Smooth muscle cell of the umbilical artery (primary cell): ENCODE measurements at places on chromosomes 1 and 21. TPM values are rescaled to one million over a fixed set of nuclear protein-coding genes. Genes with fewer than 3 reads are reported as not detected.

LRRC8D gene
- total RNA-seq = 25.2 and 31.8 TPM in 2 replicates

CSDE1 gene
- total RNA-seq = 849 and 1,189 TPM in 2 replicates

TFAP2E gene
- under 0.01 and 0.42 TPM in 2 replicates for total RNA-seq

ZNF691 gene
- total RNA-seq = 8.6 and 9.2 TPM in 2 replicates

MANEAL gene
- 0.30 and 0.69 TPM in 2 replicates for total RNA-seq

UMODL1 gene
- total RNA-seq = not detected in 2 replicates

S100A14 gene
- total RNA-seq = not detected in 2 replicates

RBM11 gene
- total RNA-seq = 0.23 TPM in 1 of 2 replicates, not detected in the other

CHIA gene
- total RNA-seq = under 0.01 TPM in 1 of 2 replicates, not detected in the other

PATJ gene
- 2.7 and 3.1 TPM in 2 replicates for total RNA-seq

SLC9C2 gene
- total RNA-seq = 0.30 and 0.46 TPM in 2 replicates

ZFP69B gene
- 3.9 and 8.2 TPM in 2 replicates for total RNA-seq

TDRD5 gene
- not detected in 2 replicates for total RNA-seq

FNDC10 gene
- 2.1 and 2.6 TPM in 2 replicates for total RNA-seq

S100B gene
- total RNA-seq = not detected in 2 replicates

NES gene
- 5.0 and 21.8 TPM in 2 replicates for total RNA-seq

AMY2A gene
- not detected in 2 replicates for total RNA-seq

TESK2 gene
- 0.60 and 0.89 TPM in 2 replicates for total RNA-seq

RAD54L gene
- total RNA-seq = 0.89 and 3.6 TPM in 2 replicates

NGF gene
- 0.60 and 0.89 TPM in 2 replicates for total RNA-seq

ADAMTS4 gene
- total RNA-seq = 14.3 and 20.3 TPM in 2 replicates

EEIG2 gene
- total RNA-seq = 9.5 and 10.4 TPM in 2 replicates

ATP5PO gene
- total RNA-seq = 82.5 and 138 TPM in 2 replicates

A3GALT2 gene
- not detected in 2 replicates for total RNA-seq

TRIM67 gene
- total RNA-seq = not detected in 2 replicates

CHAF1B gene
- 0.89 and 2.1 TPM in 2 replicates for total RNA-seq

SLC1A7 gene
- not detected in 2 replicates for total RNA-seq

NR0B2 gene
- total RNA-seq = not detected in 2 replicates

GNG4 gene
- 0.83 and 0.89 TPM in 2 replicates for total RNA-seq

HEATR1 gene
- 33.6 and 56.2 TPM in 2 replicates for total RNA-seq

ST6GALNAC5 gene
- 140 and 184 TPM in 2 replicates for total RNA-seq

MEX3A gene
- 3.3 and 7.4 TPM in 2 replicates for total RNA-seq

UBE2U gene
- total RNA-seq = not detected in 2 replicates

WNT9A gene
- 0.30 and 0.51 TPM in 2 replicates for total RNA-seq

SRGAP2C gene
- total RNA-seq = 23.6 and 24.9 TPM in 2 replicates

TMEM269 gene
- total RNA-seq = not detected in 2 replicates

AMY1C gene
- not detected in 2 replicates for total RNA-seq

CRYBG2 gene
- total RNA-seq = not detected in 2 replicates
